ENCODE measurements at places on chromosomes 3 and 15.

- DNase-seq = no peak
Observed at GRCh38 chr3:187243933-187244524, 46.7 kb downstream of the RTP1 start.

DNA sequence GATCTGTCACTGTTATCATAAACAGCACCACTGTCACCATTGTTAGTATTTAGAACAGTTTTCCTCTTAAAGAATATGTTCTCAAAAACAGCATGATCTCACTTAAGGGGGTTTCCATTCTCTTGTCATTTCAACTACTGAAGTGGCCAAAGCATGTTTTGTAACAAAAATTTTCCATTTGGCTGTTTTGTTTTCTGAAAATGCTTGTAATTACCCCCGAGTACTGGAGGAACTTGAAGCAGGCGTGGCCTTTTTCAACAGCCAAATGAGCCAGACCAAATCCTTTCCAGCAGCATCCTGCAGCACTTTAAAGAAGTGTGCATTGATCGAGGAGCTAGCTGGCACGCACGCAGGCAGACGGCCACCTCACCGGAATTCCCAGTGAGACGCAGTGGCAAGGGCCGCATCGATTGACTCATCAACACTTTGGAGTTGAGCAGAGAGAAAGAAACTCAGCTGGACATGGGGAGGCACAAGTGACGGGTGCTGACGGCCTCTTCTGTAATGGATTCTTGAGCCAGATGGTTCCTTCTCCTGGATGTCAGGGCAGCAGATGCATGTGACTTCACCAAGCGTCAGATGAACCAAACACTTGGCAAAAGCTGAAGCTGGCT, 234.3 kb upstream of the IGF1R start:
- DNase-seq = no peak

DNA sequence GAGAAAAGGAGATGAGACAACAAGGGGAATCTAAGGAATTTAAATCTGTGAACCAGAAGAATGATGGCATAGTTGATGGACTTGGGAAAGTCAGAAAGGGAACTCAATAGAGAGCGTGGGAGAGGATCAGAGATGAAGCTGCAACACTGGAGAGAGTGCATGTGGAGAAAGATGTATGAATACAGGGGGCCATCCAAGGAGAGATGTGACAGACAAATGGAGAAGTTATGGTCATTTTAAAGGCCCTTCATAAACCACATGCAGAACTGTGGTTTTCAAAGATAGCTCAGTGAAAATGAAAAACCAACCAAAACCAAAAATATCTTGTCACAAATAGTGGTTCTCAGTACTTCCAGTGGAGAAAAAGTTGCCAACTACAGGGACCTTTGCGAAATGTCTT, 265.2 kb downstream of the SUCLG2 start:
- DNase-seq = no peak

DNA sequence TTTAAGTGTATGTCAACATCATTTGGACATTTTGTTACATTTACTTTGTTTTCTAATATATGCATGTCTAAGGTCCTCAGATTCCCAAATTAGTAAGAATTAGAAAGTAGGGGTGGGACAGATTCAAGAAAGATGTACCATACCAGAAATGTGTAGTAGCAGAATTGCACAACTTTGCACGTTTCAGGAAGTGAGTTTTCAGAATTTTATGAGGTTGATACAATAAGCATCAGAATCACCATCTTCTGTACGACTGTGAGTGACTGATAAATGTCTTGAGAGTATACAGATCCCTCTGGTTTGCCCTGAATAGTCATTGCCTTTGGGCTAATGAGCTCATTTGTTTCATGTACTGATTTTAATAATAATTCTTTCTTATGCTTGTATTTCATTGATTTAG, 9.3 kb downstream of the ARIH2 start:
- no peak for DNase-seq

DNA sequence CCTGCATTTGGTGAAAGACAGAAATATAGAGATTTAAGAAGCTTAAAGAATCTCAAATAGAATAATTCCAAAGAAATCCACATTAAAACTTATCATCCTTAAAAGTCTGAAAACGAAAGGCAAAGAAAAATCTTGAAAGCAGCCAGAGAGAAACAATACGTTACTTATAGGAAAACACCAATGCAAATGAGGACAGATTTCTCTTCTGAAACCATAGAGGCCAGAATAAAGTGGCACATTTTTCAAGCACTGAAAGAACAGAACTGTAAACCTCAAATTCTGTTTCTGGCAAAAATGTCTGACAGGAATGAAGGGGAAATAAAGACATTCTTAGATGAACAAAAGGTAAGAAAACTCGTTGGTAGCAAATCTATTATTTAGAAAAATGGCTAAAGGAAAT, 13.8 kb upstream of the ACTC1 start:
- no peak for DNase-seq

DNA sequence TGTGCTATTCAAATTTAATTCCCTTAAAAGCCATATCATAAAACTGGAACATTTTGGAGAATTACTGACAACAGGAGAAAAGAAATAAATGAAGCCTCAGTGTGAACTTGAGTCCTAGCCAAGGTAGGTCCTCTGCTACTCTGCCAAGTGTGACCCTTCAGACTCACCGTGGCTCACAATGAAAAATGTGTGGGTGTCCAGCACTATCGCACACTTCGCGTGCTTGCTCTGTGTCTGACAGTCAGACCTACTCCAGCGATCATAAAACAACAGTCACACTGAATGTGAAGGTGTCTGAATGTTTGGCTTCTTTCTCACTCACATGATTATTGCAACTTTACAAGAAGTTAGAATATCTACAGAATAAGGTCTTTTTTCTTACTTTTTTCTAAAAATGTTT, 65.8 kb upstream of the TRA2B start:
- DNase-seq = no peak

DNA sequence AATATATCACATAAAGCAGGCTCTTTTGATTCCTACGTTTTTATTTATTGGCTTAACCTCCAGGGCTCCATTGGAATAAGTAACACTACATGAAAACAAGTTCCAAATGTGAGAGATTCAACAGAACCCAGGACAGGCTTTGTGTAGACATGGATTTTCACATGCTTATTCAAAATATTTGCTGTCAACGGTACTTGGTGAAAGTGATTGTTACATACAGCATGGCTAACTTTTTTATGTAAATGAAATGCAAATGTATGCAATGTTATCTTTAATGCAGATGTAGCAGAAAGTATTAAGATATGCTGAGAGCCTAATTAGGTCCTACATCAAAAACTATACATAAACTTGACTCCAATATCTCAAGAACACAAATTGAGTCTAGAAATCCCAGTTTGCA, 212.0 kb downstream of the RORA start:
- no peak for DNase-seq

- DNase-seq = no peak
Observed at GRCh38 chr15:87733541-87733941, 523.0 kb downstream of the NTRK3 start.

DNA sequence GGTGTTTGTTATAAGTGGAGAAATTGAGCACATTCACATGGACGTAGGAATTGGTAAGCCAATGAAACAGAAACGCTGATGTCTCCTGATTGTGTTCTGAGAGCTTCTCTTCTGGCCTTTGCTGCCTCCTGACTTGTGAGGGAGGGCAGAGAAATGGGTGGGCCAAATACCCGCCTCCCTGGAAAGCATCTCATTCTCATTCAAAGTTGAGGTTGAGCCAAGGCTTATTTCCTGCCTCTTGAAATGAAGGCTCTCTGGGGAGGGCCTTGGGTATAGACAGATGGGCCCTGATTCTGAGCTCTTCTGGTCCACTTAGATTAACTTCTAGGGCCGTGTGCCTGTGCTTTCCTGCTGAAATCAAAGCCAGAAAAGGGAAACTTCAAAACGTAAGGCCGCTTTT, 57.4 kb upstream of the MYZAP start:
- DNase-seq = no peak
